ENCODE measurements at places on chromosomes 5 and 9.

DNA sequence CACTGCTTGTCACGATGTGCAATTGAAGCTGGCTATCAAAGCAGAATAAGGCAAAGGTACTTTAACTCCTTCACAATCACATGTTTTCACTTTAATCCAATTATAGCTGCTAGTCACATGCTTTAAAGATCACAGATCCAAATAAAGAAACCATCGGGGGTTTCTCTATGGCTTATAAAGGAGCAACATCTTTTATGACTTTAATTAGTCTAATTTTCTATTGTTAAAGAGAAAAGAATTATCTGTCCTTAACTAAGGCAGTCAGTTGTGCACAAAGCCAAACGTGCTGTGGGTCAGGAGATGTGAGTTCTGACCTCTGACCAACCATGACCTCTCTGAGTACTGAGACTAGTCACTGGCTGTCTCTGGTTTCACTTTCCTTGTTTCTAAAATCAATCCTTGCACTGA lies 561.1 kb downstream of the RAB3C start:
- DNase-seq, result no peak

GRCh38 chr5:113450462-113450861 lies 15.7 kb upstream of the TSSK1B start:
- no peak for DNase-seq

GRCh38 chr5:55437859-55438206 lies 96.9 kb downstream of the PLPP1 start:
- DNase-seq, result no peak

GRCh38 chr5:145161391-145161790 lies 673.8 kb downstream of the PRELID2 start:
- no peak for DNase-seq

- DNase-seq, result no peak
Observed at GRCh38 chr5:115487756-115488155, 56.8 kb downstream of the FEM1C start.

DNA sequence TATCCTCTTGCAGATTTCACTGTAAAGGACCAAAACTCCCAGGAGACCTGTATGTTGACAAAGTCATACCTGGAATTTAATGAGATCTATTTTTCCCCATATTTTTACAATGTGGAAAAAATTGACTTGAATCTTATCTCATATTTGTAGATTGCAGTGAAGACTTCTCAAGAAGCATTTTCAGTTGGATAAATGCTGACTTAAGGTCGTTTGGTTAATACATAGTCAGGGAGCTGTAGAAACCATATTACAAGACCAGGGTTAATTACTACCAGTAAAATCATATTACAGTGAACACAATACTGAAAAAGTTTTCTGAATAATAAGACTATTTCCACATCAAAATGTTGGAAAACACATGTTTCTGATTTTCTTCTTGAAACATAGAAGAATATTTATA lies 119.8 kb downstream of the ATG10 start:
- DNase-seq, result no peak

GRCh38 chr9:13939134-13939533 lies 374.8 kb downstream of the NFIB start:
- DNase-seq, result peak; percentile 84

GRCh38 chr9:29966247-29966646 lies 2393.0 kb upstream of the C9orf72 start:
- DNase-seq, result peak; percentile 73

DNA sequence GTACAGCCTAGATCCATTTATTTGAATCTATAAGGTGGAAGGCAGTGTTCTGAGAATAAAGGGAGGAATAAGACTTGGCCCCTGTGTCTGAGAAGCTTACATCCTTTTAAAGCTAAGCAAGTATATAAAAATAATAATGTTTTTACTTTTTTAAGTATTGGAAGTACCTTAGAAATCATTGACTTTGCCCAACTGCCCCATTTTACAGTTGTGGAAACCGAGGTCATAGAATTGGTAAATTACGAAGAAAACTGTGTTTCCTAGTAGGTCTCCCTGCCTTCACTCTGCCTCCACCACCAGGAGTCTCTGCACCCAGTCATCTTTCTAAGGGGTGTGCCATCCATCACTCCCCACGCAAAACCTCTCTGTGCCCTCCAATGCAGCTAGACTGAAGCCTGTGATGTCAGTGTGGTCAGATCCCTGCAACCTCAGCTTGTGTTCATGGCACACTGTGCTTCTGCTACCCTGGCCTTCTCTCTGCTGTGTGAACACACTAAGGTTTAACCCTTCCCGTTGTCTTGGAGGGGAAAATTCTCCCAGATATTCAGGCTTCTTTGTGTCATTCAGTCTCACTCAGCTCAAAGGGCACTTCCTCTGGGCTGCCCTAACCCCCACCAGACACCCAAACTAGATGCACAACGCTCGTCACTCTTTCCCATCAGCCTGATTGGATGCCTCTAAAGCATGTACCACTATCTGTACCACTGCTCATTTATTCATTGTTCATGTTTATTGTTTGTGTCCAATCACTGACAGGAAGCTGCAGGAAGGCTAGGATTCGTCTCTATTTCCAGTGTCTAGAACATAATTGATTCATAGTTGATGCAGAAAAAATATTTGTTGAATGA lies 18.2 kb downstream of the ADRB2 start:
- no peak for DNase-seq

DNA sequence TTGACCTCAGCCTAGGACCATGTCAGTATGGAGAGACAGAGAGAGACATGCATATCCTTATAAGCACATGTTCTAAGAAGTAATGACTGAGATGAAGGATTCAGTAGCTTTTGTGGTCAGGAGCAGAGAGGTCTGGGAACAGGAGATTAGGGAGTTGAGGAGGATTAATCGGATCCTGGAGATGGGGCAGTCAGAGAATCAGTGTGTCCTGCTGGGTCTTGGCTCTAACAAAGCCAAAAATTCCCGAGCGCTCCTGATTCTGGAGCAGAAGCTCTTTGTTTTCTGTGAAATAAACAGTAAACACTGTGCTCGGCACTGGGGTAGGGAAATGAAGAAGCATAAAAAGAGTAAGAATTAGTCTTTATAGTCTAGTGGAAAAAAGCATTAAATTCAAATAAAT lies 520.0 kb upstream of the CLINT1 start:
- no peak for DNase-seq

DNA sequence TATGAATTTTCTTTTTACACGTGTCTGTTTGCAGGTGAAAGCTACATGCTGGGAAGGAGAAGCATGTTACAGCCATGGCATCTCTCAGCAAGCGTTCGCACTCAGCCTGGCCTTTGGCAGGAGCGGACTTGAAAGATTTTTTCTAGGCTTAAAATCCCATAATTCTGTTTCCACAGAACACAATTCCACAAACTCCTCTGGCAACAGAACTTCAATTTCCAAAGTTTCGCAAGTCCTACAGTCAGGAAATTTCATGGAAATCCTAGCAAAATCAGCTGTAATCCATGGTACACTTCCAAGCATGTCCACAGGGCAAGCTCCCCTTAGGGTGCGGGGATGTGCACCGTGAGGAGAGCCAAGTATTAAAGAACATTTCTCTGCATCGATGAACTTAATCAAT lies 35.9 kb downstream of the SUB1 start:
- DNase-seq, result no peak

DNA sequence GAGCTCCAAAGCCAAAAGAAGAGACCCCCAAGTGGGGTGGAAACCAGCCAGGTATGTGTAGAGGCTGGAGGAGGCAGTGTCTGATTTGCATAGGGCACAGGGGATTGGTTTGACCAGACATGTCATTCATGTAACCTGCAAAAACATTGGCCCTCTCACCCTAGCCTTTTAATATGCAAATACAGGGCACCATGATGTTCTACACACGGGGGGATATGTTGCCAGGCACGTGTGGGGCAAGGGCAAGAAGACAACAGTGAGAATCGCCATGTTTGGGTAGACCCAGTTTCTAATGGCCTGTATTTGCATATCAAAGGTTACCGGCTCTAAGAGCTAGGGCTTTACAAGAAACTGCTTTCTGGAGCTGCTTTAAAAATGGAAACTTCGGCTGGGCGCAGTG lies 208.9 kb downstream of the GOLPH3 start:
- DNase-seq, result no peak

DNA sequence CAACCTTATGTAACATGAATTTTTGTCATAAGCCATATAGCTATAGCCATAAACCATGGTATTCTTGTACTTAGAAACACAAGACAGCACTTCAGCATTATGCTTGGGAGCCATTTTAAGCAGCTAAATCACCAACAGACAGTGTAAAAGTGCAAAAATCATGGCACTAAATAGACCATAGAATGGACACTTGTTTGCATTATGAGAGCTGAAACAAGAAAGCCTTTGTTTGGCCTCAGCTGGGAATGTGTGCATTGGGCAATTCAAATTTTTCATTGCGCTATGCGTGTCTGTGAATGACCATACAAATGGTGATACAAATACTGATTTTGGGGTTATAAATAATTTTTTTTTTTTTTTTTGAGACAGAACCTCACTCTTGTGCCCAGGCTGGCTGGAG lies 23.7 kb downstream of the KDM4C start:
- no peak for DNase-seq

- DNase-seq, result no peak
Observed at GRCh38 chr9:114756920-114757319, 48.9 kb downstream of the TNFSF15 start.

DNA sequence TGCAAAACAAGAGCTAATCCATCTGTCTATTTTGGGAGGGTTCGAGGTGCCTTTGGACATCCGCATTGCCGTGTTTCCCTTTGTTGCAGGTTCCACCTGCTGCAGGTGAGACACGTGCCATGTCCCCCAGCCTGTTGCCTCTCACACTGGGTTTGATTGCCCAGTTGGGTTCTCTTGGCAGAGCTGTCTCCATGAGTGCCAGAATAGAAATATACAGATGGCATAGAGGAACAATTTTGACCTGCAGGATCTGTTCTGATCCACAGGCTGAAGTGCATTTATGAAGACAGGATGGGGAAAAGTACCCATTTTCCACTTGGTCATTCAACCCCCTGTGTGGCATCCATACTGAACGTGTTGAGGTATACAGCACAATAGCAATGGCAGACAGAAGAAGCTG lies 178.1 kb downstream of the SGCD start:
- no peak for DNase-seq

- no peak for DNase-seq
Observed at GRCh38 chr5:137199201-137199600, 299.9 kb downstream of the SPOCK1 start.

DNA sequence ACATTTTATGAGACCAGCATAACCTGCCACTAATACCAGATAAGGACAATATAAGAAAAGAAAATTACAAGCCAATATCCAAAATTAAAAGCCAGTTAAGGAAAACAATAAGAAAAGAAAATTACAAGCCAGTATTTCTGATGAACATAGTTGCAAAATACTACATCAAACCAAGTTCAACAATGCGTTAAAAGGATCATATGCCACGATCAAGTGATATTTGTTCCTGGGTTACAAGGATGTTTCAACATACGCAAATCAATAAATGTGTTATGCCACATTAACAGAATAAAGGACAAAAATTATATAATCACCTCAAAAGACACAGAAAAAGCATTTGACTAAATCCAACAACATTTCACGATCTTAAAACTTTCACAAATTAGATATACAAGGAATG lies 431.9 kb downstream of the ELAVL2 start:
- DNase-seq, result no peak

- peak; percentile 25 for DNase-seq
Observed at GRCh38 chr9:120740132-120740531, 25.9 kb upstream of the MEGF9 start.

- DNase-seq, result no peak
Observed at GRCh38 chr9:124347206-124347967, 67.9 kb downstream of the PSMB7 start.

DNA sequence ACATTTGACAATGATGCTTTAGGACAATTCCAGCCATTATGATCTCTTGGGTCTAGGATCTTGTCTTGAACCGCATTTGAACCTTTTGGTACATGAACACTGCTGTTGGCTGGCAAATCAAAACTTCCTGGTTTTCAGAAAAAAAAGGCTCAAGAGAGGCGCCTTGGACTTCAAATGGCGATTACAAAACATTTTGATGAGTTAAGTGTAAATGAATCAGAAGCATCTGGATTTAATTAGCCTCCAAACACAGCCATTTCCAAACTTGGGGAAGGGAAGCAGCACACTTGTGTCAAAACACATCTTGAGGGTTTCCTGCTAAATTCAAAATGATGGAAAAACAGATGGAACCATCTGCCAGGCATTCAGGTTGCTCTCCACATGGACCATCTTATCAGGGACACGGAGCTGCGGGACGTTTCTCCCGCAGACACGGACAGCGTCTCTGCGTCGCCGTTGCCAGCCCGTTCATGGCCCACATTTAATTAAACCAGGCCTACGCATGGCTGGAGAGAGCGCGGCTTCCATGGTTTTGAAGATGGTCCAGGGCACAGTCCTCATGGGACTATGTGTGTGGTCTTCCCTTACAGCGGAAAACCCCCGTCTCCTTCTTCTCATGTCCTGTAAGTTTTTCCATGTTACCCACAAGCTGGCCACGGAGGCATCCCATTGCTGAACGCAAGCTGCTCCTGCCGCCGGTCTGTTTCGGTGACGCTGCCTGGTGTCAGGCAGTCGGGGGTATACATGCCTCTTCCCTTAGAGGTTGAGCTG lies 55.8 kb upstream of the PTCH1 start:
- no peak for DNase-seq

- DNase-seq, result no peak
Observed at GRCh38 chr5:166596043-166596442, 1695.4 kb upstream of the WWC1 start.

DNA sequence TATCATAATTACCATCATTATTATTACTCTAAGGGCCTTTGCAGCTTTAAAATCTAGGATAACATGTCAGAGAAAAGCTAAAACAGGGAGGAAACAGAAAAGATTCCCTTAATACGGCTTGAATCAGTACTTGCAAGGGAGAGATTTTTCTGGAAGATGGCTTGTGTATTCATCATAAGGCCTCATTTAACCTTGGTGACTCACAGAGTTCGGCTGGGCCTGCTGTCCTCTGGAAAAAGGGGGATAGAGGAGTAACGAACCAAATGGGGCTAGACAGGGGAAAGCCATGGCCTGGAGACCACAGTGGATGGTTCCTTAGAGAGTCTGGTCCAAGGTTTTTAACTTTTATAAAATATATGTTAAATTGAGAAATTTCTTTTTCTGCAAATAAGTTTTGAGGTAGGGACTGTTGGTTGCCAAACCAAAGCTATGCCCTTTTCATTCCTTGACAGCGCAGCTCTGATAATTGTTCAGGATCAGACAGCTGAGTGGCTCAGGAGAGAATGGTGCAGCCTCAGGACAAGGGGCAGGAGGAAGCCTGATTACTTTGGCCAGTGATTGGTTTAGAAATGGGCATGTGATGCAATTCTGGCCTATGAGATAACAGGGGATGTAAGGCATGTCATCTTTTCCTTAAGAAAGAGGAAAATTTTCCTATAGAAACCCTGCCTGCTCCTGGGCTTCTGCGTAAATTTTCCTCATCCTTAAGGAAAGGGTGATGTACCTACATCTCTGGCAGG lies 25.6 kb upstream of the GSN start:
- DNase-seq, result peak; percentile 33

DNA sequence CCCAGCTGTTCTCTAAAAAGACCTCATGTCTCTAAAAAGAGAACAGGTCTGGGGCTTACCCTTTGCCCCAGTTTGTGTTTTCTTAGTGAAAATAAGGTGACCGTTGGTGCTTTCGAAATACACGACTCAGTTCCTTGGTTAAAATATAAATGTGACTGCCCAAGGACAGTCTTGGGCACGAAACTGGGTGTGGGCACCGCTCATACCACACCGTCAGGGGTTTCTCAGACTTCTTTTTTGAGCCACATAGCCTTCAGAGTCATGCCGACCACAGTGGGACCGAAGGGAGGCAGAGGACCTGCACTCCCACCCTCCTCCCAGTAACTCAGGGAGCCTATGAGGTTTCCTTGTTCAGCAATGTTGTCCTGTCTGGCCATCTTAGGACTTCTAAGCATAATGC lies 6.5 kb downstream of the SNX18 start:
- DNase-seq, result no peak

Data from HT1080 (cell line).